Umbilical cord (tissue), 2 donors: ENCODE measurements at places on chromosomes 3 and 15.

DNA sequence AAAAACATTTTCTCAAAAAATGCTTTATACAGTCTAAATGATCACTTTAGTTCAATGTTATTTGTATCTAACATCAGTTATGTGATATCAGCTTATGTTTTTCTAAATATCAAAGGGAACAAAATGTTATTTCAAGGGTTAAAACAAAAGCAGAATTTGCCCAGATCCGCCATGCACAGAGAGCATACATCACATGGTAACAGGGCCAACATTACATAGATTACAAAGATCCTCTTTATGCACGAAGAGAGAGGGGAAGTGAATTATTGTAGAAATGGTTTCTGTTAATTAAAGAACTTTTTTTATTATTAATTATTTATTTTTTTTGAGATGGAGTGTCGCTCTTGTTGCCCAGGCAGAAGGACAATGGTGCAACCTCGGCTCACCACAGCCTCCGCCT lies 100.8 kb upstream of the MME start:
- DNase-seq: no peak

- DNase-seq: no peak
Observed at GRCh38 chr15:34336991-34337556, 507 bp downstream of the SLC12A6 start.

- DNase-seq: no peak
Observed at GRCh38 chr3:149283401-149283800, 50.0 kb downstream of the TM4SF18 start.

GRCh38 chr3:148030975-148031374 lies 621.8 kb downstream of the ZIC1 start:
- DNase-seq: no peak

DNA sequence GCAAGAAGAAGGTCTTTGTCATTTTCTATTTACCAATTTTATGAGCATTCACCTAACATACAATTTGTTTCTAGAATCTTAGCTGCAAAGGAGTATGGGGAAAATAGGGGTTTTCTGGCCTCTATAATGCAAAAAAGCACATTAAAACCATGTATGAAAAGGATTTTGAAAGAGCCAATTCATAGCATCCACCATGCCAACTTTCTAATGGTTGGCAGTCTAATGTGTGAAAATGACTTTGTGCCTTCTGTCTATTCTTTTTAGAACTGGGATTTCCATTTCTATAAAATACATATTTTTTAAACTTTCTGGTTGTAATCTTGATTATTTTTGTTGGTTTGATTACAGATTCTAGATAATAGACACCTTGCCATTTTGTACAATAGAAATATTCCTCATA lies 333.7 kb upstream of the CNTN6 start:
- no peak for DNase-seq

GRCh38 chr3:120477781-120478180 lies 27.0 kb upstream of the FSTL1 start:
- no peak for DNase-seq

DNA sequence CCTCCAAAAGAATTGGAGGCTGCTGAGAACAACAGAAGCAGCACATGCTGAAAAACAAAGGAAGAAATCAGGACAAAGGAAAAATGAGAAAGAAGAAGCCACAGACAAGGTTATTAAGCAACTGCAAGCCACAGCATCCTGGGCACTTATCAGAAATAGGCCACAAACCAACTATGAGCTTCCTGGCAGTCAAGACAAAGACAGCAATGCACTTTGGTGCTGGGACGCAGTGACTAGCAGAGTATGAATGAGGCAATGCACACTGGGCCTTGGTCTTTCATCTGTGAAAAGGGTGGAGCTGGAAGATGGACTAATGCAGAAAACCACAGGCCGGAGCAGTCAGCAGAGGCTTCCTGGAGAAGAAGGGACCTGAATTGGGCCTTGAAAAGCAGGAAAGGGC lies 56.0 kb upstream of the LINGO1 start:
- DNase-seq: no peak
